Thymus (tissue), 14 donors: ENCODE measurements at places on chromosomes 11 and 22.

GRCh38 chr11:116373104-116373944 lies 399.5 kb downstream of the BUD13 start:
- DNase-seq = no peak

DNA sequence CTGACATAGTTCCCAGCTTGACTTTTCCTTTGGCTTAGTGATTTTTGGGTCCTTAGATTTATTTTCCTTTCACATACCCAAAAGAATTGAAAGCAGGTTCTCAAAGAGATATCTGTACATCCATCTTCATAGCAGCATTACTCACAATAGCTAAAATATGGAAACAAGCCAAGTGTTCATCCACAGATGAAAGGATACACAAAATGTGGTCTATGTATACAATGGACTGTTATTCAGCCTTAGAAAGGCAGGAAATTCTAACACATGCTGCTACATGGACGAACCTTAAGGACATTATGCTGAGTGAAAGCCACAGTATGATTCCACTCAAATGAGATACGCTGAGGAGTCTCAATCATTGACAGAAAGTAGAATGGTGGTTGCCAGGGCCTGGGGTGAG lies 171.8 kb downstream of the IGLL1 start:
- no peak for DNase-seq

DNA sequence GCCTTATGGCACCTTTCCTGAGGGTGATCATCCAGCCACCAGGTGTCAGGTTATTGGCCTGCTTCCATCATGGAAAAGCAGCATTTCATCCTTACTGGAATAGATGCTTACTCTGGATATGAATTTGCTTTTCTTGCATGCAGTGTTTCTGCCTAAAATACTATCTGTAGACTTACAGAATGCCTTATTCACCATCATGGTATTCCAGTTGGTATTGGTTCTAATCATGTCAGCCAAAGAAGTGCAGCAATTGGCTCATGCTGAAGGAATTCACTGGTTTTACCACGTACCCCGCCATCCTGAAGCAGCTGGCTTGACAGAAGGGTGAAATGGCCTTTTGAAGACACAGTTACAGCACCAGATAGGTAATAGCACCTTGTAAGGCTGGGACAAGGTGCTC lies 194.2 kb downstream of the AASDHPPT start:
- no peak for DNase-seq

DNA sequence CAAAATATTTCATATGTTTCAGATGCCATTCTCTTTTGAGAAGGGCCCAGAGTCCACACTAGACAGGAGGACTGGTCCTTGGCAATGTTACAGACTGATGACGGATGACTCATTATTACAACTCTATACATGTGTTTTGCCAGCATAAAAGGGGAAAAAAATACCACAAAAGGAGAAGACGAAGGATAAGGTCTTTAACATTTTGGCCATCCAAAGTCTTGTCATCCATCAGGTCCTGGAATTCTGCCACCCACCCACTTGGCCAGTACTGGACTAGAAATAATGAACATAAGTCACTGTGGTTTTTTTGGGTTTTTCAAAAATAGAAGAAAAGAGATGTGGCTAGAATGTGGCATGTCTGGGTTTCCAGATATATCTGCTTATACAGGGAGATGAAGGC lies 57.7 kb upstream of the BDNF start:
- DNase-seq = no peak

GRCh38 chr11:62223095-62223494 lies 14.6 kb downstream of the SCGB2A1 start:
- no peak for DNase-seq

- DNase-seq = no peak
These were observed 15.6 kb downstream of the PTH start for GRCh38 chr11:13480198-13480597.

- DNase-seq = no peak
These were observed 686.1 kb downstream of the CNTN5 start for GRCh38 chr11:99706848-99707247.

DNA sequence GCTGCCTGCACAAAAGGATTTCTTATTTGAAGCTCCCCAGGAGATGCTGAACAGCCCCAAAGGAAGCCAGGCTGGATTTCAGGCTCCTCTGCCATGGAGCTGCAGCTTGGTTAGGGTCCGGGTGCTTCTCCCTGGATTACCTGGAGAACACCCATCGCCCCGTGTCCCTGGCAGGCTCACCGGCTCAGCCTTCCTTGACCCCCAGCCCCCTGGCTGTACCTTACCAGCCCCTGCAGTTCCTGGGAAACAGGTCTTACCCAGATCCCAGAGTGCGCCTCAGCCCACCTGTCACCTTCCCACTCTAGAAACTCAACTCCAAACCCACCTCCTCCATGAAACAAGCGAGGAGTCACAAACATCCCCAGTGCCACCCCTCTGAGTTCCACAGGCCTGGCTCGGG lies 45.3 kb upstream of the CD5 start:
- DNase-seq = no peak
